ENCODE measurements at places on chromosomes 7 and 10.

DNA sequence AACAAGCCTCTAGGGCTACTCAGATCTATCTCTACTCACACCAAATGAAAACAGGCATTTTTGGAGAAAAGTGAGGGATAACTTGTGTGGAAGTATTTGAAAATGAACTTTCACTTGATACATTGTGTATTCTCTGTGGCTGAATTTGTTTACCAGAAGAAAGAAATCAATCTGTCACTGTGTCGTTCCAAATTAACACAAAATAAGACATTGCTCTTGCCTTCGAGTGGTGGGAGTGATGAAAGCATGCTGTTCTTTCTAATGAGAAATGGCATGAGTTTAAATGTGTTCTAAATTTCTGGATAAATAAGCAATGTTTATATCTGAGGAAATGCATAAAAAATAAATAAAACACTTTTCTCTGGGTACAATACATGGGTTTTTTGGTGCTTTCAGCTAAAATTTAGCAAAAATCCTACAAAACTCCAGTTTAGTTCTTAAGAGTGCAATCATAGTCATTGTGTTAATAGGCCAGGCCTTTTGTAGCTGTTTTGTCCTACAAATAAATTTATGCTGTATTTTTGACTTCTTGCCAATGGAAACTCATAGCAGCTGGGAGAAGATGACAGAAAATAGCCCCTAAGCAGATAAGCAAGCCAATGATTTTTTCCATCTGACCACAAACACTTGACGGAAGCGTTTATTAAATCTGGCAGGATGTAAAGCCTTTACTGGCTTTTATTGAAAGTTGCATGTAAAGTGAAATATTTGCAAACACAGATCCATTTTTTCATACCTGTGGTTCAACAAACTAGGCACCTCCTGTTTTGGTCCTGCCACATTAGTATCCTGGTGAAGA lies 1064.1 kb upstream of the GHITM start:
- no peak for DNase-seq

- DNase-seq: no peak
Measured at GRCh38 chr10:19719284-19719683, 96.9 kb upstream of the PLXDC2 start.

DNA sequence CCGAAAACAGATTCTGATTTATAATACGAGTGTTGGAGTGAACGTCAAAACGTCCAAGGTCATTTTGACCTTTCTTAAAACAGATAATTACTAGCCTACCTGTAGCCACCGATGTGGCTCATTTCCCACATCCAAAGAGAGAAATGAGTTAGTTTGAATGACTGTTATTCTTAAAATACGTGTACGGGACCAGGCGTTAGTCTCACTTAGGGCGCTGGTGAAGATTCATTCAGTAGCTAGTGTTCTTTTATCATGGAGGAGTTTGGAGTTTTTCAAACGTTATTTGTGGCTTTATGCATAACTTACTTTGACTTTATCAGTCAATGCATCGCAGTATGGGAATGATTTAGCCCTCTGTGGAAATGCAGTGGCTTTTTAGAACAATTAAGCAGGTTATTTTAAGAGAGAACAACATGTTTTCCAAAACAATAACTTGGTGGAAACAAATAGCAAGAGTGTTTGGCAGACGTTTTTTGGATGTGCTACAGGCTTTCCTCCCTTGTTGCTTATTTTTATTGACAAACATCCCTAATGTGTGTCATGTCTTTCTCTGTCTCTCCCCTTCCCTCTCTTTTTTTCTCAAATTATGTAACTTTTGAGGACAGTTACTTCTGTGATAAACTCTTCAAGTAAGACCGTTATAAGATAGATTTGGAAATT lies 1.6 kb downstream of the BICC1 start:
- no peak for DNase-seq

- DNase-seq: no peak
Measured at GRCh38 chr7:137418841-137419240, 75.3 kb upstream of the PTN start.

- no peak for DNase-seq
Measured at GRCh38 chr7:85104432-85105205, 82.2 kb downstream of the SEMA3D start.

- DNase-seq: no peak
Measured at GRCh38 chr7:3279147-3279818, 21.8 kb upstream of the SDK1 start.

GRCh38 chr7:94923412-94923811 lies 16.0 kb downstream of the PPP1R9A start:
- no peak for DNase-seq

- DNase-seq: no peak
Measured at GRCh38 chr10:129491123-129491734, 24.2 kb downstream of the MGMT start.

GRCh38 chr10:89163265-89163995 lies 43.7 kb downstream of the CH25H start:
- peak; percentile 53 for DNase-seq

- no peak for DNase-seq
Measured at GRCh38 chr7:125445836-125446235, 516.2 kb upstream of the POT1 start.

GRCh38 chr10:4334871-4335270 lies 491.1 kb upstream of the AKR1E2 start:
- DNase-seq: no peak

- no peak for DNase-seq
Measured at GRCh38 chr7:158953912-158954311, 97.6 kb downstream of the DYNC2I1 start.

DNA sequence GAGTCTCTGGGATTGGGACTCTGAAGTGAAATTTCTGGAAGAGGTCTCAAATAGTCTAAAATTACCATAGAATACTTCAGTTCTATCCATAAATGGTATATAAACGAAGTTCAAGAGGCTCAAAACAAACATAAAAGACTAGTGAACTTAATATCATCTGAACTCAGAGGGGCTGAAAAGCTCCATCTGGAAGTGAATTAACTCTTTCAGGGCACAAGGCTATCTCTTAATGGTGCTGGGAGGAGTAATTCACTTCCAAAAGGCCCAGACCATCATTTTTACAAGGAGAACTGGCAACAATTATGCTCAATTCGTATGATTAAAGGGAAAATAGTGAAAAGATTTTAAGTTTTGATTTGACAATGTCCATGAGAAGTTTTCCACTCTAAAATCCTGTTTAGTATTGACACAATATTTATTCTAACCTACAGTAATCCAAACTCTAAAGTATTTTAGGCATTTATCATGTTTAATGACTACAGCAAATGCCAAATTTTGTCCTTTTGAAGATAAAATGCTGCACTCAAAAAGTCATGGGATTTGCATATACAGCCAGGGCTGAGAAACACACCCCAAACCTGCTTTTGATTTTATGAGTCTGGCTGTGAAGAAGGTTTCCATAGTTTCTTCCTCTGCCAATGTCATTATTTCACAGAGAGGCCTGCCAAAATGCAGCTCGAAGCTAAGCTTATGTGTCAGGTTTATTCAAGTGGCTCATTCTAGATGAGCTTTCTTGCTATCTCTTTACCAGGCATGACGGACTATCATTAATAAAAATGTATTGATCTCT lies 143.9 kb downstream of the HIBADH start:
- no peak for DNase-seq

DNA sequence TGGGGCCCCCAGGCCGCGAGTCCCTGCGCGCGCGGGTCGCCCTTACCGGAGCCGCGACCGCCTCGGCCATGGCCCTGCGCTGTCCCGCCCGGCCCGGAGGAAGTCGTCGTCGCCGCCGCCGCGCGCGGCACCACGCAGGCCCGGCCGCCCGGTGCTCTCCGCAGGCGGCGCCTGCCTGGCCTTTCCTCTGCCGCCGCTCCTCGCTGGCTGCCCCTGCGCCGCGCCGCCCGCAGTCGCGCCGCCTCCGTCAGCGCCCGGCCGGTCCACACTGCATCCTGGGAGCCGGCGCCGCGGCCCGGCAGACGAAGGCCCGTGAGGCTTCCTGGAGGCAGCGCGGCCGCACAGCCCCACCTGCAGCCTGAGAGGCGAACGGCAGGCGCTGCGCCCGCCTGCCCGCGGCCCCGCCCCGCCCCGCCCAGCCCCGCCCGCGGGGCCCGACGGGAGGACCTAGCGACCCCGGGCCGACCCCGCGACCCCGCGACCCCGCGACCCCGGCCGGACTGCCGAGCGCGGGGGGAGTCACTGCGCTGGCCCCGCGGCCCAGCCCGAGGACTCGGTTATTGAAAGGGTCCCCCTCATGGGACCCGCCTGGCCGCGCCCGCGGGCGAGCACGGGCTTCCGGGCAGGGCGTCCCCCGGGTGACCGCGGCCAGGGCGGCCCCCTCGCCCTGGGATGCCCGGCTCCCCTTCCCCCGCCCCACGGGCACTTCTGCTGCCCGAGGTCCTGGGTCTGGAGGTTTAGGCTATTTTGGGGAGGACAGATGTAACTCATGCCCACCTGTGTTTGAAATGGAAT lies at the start of gene ZNF746:
Gene ZNF746, minus strand, starts transcription at position 343 of the 795 bp plus-strand sequence. Its CDS starts 273 bp downstream, at position 70.
- peak; percentile 84 for DNase-seq

All from GM18507 (cell line).